ENCODE measurements at places on chromosomes 12 and 14.

DNA sequence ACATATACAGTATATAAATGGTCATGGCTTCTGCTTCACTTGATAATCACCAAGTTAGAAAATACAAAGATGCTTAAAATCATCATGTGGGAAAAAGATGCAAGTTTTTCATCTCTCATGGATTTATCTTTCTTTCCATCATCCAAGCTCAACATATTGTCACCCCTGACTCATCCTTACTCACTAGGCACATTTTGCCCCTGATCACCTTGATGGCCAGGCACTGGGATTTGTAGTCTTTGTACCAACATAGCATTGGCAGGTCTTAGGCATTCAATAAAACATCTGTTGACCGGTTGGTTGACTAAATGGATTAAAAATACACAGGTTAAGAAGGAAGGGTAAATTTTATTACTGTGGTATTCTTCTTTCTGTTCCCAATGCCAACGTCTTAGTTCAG lies 28.1 kb downstream of the KLHDC2 start:
- DNase-seq = no peak

DNA sequence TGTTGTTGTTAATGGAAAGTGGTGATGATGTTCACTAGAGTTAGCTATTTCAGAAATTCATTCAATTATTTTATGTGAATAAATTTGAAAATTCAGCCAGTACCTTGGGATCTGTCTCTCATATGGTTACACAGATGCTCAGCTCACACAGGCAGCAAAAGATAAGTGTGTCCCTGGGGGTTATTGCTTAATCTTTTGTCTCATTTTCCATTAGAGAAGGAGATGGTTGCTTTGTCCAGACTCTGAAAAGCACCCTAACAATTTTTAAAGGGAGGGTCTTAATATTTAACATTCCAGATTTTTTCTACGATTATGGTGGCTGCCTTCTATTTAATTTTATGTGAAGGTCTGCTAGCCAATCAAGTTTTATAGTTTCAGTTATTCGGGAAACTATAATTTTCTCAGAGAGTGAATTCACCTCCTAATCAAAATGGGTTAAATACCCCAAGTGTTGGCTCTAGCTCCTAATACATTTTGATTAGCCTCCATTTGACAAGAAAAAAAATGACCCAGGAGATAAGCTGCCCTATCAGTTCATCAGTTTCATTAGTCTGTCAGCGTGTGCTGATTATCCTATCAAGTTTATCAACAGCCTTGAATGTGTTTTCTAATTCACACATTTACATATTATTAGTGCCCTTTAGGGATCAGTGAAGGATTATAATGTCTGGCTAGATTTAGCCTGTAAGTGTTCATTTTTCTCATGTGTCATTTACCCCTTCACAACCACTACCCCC lies 282.1 kb downstream of the TMTC2 start:
- no peak for DNase-seq

DNA sequence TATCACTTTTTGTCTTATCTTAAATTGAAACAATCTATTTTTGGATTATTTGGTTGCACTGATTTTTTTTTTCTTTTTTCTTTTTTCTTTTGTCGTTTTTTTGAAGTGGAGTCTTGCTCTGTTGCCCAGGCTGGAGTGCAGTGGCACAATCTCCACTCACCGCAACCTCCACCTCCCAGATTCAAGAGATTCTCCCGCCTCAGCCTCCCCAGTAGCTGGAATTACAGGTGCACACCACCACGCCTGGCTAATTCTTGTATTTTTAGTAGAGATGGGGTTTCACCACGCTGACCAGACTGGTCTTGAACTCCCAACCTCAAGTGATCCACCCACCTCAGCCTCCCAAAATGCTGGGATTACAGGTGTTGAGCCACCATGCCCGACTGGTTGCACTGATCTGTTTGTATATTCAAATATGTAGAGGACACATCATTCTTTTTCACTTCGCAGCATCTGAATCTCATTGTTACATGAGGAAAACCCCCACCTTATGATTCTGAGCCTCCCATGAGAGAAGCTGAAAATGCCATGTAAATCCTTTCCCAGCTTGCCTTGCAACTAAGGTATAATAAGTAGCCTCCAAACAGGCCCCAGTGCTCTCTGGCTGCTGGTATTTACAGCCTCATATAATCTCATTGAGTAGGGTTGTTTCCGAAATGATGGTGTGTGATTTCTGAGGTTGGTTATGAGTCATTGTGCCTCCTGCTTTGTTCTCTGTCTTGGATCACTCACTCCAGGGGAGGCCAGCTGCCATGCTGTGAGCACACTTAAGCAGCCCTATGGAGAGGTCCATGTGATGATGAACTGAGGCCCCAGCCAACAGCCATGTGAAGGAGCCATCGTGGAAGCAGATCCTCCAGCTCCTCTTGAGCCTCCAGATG lies 5.2 kb upstream of the HSP90B1 start:
- DNase-seq = peak; percentile 39

DNA sequence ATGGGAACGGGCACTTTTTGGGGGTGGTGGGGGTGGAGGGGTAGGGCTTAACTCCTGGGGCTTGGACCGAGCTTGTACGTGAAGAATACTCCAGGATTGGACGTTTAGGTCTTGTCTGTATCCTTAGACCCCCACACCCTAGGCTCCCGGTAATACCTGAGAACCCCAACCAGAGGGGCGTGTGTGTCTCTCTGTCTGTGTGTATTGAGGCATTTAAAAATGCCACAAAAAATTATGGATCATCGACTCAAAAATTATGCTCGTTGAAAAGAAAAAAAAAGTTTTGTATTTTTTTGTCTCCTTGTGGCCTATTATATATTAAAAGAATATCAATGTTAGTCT lies 459 bp downstream of the PPFIBP1 start:
- no peak for DNase-seq

DNA sequence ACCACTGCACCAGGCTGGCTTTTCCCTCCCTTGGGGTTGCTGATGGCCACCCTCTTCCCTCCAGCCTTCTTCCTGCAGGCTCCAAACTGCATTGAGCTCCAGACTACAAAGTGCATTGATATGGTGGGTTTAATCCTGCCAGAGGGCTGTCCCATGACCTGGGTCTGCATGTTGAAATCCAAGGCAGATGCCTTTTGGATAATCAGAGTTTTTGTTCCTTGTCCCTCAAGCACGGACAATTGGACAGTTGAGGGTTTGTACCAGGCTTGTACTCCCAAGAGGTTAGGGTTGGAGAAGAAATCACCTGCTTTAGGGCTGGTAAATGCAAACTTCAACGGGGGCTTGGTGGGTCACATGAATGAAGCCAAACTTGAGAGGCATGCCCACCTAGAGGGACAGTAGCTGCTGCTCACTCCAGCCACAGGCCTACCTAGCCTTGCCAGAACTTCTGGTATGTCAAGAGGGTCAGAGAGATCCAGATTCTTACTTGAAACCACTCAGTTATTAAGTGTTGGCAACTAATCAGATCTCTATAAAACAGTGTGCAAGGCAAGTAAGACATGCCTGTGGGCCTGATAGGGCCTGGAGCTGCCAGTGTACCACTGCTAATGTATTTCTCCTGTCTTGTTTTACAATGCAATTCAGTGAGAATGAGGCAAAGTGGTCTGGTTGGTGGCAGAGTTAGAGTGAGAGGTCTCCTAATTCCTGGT lies 21.7 kb upstream of the KRT83 start:
- no peak for DNase-seq

DNA sequence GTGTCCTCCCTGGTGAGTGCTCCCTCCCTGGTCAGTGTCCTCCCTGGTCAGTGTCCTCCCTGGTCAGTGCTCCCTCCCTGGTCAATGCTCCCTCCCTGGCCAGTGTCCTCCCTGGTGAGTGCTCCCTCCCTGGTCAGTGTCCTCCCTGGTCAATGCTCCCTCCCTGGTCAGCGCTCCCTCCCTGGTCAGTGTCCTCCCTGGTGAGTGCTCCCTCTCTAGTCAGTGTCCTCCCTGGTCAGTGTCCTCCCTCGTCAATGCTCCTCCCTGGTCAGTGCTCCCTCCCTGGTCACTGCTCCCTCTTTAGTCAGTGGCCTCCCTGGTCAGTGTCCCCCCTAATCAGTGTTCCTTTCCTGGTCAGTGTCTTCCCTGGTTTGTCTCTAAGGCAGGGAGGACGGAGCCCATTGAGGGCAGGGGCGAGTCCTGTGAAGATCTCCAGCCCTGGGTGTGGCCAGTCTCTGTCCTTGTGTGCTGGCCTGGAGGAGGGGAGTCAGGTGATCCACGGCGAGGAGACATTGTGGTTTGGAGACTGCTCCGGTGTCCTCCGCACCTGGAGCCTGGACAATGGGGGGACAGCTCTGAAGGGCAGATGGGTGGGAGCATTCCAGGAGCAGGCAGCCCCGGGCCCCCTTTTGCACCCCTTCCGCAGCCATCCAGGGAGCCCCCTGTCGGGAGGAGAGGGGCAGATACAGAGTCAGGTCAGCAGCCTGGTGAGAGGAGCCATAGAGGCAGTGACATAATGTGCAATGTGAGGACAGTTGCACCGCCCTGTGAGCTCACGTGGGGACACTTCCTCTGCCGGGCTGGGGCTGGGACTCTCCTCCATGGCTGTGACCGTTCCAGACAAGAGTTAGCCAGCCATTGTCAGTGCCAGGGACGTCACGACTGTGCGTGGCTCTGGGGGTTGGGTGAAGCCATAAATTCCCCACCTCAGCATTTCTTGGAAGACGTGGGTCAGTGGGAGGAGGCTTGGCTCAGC lies 93.4 kb downstream of the ADGRD1 start:
- no peak for DNase-seq

DNA sequence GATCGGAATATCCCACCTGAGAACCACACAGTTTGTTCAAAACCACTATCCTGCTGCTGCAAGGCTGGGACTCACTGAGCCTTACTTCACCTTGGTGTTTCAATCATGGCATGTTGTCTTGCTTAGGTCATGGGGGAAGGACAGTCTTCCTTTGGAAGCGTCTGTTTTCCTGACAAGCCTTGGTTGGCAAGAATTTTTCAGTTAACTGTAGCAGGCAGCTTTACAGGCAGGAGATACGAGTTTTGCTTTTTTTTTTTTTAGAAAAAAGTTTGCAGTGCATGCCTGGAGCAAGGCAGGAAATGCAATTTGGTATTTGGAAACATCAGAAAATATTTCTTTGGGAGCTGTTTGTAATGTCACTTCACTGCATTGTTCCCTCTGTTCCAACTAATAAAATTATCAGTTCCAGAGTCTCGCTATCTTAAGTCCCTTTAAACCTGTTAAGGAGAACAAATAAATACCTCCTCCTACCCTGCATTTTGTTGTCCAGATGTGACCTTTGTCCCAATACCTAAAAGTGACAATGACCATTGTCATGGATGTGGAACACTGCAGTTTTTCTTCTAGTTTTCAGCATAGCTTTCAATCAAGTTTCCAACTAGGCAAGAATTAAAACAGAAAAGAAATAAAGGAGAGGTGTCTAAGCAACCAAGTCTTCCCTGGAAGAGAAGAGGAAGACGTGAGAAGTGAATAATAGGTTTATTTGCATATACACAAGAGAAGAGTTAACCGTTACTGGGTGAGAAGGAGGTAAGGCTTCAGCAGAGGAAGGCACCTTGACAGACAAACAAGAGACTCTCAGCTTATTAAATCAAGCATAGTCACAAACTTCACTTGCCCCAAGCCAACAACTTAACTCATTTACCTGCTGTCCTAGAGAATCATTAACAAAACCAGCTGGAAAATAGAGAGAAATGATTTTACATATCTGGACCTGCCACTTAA lies 71.4 kb upstream of the ACTN1 start:
- no peak for DNase-seq

GRCh38 chr12:132713123-132713522 lies 2.5 kb downstream of the PGAM5 start:
- no peak for DNase-seq
